Natural killer cell treated with Interleukin-12 subunit alpha and Interleukin-12 subunit beta and Interleukin-15 and Interleukin-18, amount 100 ng/mL, for 72 hours (primary cell): ENCODE measurements at places on chromosomes 6 and 20. TPM values are rescaled to one million over a fixed set of nuclear protein-coding genes. Genes with fewer than 3 reads are reported as not detected.

GRCh38 chr6:782141-782540 lies 89.2 kb upstream of the EXOC2 start:
- no peak for DNase-seq

DNA sequence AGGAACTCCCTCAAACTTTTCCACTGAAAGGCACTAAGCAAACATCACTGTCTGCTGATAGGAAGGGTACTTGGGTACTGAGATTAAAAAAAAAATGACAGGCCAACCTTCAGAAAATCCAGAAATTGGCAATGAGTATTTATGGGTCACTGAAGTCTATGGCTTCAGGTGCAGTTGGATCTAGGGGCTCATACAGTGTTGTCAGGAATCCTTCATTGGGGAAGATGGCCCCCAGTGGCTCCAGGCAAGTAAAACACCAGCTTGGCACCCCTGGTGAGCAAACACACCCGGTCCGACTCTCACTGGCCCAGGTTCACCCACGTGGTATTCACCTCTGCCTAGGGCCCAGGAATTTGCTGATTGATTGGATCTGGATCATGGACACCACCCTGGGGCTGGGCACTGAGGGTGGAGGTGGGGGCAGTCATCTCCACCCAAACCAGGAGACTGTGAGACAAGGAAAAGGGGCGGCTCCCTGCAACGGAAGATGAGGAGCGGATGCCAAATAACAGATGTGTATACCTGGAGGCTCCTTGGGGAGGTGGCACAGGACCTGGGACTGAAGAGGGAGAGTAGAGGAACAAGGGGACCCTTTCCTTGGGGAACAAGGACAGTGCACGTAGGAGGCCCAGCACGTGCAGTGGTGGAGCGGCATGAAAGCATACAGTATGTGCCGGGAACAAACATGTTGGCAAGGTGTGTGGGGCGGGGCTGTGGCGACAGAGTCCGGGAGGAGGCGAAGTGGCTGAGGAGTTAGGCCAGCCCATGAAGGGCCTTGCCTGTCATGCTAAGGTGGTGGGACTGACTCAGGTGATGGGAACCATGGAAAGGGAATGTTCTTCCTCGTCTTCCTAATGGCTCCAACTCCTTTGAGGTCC lies 4.7 kb downstream of the SLC2A10 start:
- no peak for DNase-seq

GRCh38 chr6:132405143-132405915 lies 4.1 kb upstream of the MOXD1 start:
- no peak for DNase-seq

DNA sequence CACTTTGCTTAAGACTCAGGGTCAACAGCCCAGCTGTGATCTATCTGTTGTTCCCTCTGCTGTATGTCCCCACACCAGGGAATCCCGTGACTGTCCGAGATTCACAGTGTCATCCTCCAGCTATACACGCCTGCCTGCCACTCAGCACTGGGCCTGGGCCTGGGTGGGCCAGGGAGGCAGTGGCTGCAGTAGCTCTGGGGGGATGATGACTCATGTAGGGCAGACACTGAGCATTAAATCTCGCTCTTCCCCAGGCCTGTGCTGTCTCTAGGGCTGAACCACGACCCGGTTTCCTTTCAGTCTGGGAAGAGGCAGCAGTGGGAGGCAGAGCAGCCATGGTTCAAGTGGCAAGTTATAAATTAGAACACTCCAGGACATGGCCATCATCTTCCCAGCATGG lies 173.9 kb downstream of the LRFN2 start:
- DNase-seq = no peak

- DNase-seq = no peak
These were observed 29.0 kb upstream of the MANEA start for GRCh38 chr6:95548188-95548786.

NKX2-2 gene
- not detected for total RNA-seq

FLRT3 gene
- not detected for total RNA-seq

ATP6V1G2 gene
- 2.3 TPM for total RNA-seq

IYD gene
- not detected for total RNA-seq
